ENCODE measurements at places on chromosomes 13 and 19.

DNA sequence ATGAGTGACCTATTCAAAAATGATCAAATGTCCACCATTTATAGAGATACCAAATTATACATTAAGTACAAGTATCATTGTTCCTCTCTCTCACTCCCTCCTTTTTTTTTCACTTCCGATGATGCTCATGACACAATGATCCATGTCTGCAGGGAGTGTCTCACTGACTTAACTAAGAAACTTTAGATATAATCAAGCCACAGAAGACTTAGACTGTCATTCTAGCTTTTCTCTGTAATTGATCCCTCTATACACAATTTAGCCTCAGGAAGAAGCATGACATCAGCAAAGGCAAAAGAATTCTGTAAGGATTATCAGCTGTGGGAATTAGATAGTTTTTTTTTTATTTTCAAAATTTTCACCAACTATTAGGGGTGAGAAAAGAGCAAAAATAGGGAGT is 734.9 kb upstream of the PCDH9 start:
- ATAC-seq: no peak

DNA sequence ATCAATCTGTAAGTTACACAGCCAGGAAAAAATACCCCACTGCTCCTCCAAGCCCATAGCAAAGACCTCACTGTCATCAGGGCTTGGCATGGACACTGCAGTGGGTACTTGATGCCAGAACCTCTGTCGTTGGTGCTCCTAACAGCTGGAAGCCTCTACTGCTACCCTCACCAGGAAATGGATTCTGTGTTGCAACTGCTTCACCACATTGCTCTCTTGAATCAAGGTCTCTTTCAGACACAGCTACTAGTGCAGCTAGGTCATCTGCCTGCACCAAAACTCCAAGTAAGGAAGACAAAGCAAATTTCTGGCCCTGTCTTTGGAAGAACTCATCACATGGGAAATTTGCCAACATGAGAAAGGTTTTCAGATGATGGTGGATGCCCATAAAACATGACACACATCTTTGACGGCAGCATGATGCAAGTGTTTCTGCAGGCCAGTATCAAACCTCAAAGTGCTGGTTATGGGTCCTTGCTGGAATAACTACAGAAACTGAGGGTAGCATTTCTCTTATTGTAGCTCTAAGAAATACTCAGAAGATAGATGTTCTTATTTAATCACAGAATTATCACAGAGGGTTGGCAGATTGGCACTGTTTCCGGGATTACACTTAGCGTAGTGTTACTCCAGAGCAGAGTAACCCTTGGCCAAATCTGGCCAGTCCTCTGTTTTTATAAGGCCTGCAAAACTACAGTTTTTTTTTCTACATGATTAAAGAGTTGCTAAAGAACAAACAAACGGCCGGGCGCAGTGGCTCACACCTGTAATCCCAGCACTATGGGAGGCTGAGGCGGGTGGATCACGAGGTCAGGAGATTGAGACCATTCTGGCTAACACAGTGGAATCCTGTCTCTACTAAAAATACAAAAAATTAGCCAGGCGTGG is 12.9 kb upstream of the PCCA start:
- ATAC-seq: no peak

GRCh38 chr13:84844473-84844872 is 954.7 kb downstream of the SLITRK6 start:
- ATAC-seq: no peak

DNA sequence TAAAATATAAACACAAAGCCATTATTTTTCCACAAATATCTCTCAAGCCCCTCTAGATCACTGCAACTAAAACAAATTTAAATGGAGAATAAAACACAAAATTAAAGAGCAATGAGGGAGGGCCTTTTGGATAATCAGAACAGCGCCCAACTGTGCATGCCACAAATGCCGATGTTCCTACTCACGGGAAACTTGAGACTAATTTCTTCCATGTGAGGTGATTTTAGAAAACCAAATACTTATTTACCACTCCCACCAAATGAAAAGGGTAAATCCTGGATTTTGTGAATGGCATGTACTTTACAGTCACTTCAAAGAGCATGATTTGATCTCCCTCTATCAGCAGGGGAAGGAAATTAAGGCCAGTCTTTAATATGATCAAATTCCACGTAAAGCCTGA is 74.8 kb downstream of the SLC7A1 start:
- no peak for ATAC-seq

DNA sequence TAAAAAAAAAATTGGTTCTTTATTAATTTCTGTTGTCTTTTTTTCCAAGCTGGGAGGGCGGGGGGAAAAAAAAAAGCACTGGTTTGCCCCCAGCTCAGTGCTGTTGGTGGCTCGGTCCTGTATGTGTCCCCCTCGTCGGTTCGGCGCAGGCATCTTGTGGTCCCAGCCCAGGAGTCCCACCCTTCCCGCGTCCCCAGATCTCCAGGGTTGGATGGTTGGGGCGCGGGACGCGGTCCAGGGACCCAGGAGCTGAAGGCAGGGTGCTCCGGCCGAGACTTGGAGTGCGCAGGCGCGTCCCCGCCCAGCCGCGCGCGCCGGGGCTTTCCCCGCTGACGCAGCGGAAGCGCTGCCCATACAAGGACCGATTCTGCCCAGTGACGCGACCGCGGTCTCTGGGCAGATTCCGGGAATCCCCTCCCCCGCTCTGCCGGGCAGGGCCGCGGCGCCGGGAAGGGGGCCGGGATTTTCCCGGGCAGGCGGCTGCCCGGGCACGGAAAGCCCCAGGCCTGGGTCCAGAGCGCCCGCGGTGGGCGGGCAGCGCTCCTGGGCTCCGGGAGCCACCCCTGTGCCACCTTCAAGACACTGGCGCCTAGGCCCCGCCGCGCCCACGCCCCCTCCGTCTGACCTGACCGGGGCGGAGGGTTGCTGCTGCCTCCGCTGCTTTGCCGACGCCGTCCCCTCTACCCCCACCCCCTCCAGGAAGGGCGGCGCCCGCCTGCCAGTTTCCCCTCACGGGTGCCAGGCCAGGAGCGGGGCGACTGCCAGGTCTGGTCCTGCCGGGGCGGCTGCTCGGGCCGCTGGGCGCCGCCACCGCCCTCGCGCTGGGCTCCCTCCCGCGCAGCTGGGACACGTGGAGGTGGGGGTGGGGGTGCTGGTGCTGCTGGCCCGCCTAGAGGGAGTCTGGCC is 2.3 kb downstream of the JUNB start:
- ATAC-seq: peak; percentile 40

- ATAC-seq: no peak
Measured at GRCh38 chr13:91132786-91133185, 214.7 kb upstream of the MIR17HG start.

- no peak for ATAC-seq
Measured at GRCh38 chr13:98912846-98913245, 65.0 kb downstream of the DOCK9 start.

DNA sequence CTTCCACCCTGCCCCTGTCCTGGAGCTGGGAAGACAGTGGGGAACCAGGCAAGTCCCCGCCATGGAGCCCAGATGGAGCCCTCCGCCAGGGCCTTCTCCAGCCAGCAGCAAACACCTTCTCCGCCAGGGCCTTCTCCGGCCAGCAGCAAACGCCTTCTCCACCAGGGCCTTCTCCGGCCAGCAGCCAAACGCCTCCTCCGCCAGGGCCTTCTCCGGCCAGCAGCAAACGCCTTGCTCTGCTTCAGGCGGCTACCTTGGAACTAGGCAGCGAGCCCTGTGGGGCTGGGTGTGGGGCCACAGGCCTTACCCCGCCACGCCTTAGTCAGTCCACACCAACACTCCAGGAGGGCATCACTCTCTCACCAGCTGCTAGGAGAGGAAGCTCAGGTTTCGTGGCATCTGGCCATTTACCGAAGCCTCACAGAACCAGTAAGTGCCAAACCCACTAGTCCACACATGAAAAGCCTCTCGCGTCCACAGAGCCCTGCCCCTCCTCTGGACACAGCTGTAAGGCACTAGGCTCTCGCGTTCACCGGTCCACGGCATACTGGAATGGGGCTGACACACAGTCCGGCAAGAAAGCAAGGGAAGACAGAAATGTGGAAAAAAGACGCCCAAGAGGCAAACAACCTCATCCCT is 41.0 kb downstream of the MLLT1 start:
- ATAC-seq: no peak

DNA sequence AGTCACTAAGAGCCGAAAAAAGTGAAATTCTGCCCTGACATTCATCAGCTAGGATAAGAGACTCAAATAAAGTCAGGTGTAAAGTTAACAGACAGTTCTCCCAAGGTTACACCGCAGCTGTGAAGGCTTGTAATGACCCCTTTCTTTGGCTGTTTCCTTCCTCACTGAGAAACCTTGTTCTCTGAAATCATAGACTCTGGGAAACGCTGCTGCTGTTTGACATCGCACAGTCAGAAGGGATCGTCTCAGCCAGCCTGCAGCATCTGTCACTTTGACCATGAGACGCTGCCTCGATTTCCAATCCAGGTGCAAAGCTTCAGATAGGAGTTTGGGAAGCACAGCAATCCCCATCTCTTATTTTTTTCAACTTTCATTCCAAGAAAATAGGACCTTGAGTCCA is 678 bp downstream of the BCAT2 start:
- ATAC-seq: no peak

All from activated T-helper 17 cell treated with anti-CD3 and anti-CD28 coated beads, Interleukin-2, amount 50 U/mL, for 72 hours (primary cell).